T-helper 1 cell (primary cell): ENCODE measurements at places on chromosomes 12 and 14.

- no peak for DNase-seq
Observed at GRCh38 chr14:100826391-100827100, 628 bp downstream of the MEG3 start.

DNA sequence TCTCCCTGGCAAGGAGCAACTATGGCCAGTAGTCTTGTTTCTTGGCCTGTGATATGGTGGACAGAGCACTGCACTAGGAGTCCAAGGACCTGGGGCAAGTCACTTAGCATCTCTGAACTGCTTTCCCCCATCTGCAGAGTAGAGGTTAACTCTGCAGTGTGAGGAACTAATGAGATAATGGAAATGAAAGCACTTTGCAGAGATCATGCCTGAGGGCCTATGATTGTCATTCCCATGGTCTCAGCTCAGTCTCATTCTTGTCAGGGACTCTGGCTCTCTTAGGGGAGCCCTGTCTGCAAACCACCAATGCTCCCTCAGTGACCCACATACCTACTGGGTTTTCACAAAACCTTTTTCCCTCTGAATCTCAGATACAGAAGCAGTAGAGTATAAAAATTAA is 6.5 kb upstream of the PNMA1 start:
- DNase-seq, result no peak

GRCh38 chr14:94823556-94824341 is 53.8 kb upstream of the GSC start:
- no peak for DNase-seq

DNA sequence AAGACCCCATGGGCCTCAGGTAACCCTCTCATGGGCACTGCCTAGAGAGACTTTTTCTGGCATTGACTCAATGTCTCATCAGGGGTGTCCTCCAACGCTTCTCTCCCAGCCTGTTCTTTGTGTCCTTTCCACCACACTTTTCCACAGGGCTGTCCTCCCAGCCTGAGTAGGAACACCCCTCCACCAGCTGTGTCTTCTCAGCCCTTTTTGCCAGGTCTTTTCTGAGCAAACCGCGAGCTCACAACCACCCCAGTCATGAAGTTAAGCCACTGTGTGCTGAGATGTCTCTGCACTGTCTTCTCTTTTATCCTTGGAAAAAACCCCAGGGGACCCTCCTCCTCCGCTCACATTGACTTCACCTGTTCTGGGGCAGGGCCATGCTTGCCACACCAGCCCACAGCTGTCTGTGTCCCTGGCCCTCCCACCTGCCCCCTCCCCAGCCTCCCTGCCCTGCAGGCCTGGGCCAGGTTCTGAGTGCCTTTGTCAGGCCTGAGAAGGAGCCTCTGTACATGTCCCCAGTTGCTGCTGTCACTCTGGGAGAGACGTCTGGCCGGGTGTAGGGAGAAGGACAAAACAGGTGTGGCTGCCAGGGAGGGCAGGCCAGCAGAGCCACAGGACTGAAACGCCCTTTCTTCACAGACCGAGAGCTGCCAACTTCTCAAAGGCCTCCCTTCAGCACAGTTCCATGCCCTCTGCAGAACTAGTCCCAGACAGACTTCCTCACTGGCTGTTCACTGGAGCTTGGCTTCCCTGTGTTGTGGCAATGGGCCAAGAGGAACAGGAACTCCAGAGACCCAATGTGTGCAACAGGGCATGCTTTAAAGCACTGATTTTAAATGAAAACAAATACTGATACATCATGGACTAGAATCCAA is 50.5 kb upstream of the PNMA1 start:
- no peak for DNase-seq

- DNase-seq, result no peak
Observed at GRCh38 chr12:127343940-127344339, 923.0 kb upstream of the TMEM132C start.

- DNase-seq, result no peak
Observed at GRCh38 chr12:28017873-28018255, 45.3 kb upstream of the PTHLH start.
